ENCODE measurements at places on chromosomes 13 and 19.

DNA sequence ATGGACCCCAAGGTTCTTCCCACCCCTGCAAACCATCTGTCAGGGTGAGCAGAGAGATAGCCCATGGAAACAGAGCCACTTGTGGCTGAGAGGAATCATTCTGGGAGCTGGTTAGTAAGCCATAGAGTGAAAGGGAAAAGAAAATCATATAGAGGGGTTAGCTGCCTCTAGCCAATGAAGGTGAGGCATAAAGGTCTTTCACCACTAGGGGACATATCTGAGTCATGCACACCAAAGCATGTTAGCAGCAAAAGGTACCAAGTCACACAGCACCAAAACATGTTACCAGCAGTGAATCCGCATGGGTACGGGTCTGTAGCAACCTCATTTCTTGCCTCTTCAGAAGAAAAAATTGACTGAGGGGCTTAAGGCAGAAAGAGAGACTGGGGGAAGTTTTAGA, 76.7 kb upstream of the ZNF43 start:
- no peak for DNase-seq

- DNase-seq: peak; percentile 65
Observed at GRCh38 chr19:14073261-14073924, 807 bp downstream of the MISP3 start.

DNA sequence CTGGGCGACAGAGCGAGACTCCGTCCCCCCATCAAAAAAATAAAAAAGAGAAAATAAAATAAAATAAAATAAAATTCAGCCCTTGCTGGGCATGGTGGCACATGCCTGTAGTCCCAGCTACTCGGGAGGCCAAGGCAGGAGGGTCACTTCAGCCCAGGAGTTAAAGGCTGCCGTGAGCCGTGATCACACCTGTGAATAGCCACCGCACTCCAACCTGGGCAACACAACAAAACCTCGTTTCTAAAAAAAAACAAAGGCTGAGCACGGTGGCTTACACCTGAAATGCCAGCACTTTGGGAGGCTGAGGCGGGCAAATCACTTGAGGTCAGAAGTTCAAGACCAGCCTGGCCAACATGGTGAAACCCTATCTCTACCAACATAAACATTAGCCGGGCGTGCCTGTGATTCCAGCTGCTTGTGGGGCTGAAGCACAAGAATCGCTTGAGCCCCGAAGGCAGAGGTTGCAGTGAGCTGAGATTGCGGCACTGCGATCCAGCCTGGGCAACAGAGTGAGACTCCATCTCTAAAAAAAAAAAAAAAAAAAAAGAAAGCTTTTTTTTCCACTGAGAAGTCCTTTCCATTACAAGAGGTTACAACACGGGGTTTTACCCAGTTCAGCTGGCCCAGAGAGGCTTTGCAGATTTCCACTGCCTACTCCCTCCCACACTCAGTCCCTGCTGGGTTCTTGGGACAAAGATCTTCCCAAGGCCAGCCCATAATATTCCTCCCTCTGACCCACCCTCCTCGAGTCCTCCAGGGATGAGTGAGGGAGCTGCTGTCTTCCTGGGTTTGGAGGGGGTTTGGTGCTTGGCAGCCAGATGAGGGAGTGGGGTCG, 6.4 kb downstream of the ANGPTL4 start:
- no peak for DNase-seq

GRCh38 chr19:46191972-46192371, 37.6 kb upstream of the IGFL1 start:
- no peak for DNase-seq

GRCh38 chr13:80359778-80360452, 19.0 kb upstream of the SPRY2 start:
- peak; percentile 48 for DNase-seq

DNA sequence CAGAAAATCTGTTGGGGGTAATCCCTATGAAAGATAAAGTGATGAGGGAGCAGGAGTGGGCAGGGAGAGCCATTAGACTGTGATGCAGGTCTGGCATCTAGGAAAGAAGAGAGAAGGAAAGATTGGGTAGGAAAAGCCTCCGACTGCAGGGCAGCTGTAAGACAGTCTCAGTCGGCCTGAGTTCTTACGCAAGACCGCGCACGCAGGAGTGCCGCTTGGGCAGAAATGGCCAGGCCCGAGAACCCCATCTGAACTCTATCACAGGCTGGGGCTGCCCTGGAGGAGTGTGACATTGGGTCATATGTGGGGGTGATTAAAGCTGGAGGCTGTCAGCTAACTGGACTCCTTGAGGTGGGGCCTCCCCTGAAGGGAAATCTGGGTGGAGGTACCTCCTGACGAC, 13.9 kb upstream of the FBXL3 start:
- no peak for DNase-seq

DNA sequence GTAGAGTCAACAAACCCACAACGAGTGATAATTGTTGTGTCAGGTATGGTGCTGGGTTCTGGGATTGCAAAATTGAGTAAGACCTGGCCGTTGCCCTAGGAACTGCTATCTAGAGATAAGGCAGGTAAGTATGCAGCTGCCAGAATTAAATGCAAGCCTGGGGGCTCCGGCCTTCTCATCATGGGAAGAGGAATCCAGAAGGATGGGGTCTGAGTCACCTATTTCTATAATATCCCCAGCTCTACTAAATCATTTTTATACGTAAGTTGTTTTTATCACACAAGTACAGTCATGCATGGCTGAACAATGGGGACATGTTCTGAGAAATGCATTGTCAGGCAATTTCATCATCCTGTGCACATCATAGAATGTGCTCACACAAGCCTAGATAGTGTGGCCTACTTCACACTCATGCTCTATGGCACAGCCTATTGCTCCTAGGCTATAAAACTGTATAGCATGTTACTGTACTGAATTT, 203.0 kb downstream of the KLF5 start:
- no peak for DNase-seq

DNA sequence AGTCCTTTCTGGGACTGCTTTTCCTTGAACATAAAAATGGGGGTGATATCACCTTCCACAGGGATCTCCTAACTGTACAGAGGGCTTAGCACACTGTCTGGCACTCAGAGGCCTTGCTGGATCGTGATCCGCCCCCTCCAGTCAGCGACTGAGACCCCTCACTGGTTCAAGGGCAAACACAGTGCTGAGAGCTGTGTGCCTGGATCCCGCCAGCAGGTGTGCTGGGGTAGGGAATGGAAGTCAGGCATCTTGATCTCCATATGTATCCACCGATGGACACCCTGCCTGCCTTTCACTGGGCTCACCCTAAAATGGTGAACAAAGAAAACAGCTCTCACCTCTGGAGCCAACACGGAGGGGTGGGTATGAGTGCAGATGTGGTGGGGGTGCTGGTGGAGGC, 64.3 kb downstream of the IRS2 start:
- DNase-seq: no peak

- no peak for DNase-seq
Observed at GRCh38 chr19:18397242-18398202, at the start of gene LRRC25. LRRC25 (minus strand) TSS chr19:18397622; CDS start chr19:18396963, 659 bp downstream.

DNA sequence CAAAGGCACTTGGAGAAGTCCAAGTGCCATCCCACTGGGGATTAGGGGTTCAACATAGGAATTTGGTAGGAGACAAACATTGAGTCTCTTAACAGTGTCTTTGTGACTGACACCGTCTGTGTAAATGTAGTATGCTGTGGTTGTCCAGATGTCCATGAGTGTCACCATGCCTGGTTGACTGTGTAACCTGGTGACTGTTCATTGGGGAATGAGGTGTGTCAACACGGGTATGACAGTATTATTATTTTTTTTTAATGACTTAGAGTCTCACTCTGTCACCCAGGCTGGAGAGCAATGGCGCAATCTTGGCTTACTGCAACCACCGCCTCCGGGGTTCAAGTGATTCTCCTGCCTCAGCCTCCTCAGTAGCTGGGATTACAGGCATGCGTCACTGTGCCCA, 16.2 kb downstream of the PKN1 start:
- no peak for DNase-seq

GRCh38 chr13:99014522-99014921, 36.7 kb upstream of the DOCK9 start:
- DNase-seq: no peak

DNA sequence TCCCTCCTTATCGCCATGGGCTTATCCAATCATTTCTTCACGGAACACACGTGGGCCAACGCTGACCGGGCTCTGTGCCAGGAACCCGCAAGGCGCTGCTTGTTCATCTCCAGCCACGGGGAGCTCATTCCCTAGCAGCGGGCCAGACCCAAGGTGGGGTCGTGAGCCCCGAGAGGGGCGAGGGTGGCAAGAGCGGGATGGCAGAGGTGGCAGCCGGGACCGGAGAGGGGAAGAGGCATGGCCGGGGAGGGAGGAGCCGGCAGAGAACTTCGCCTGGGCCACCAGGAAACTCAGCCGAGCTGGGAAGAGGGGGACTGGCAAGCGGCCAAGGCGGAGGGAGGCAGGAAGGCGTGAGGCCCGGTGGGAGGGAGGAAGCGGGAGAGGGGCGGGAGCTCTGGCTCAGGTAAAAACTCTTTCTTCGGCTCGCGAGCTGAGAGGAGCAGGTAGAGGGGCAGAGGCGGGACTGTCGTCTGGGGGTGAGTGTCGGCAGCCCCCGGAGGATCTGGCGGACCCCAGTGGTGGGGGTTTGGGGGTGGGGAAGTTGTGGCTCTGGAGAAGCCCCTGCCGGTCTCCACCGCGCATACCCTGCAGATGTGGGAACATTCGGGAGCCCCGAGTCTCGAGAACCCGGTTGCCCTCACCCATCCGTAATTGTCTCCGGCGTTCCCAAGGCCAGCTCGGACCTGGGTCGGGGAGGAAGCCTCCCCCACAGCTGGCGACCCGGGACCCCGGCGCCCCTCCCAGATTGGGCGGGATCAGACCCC, at the start of gene B3GNT3:
TSS of gene B3GNT3 (plus strand) at position 408 of the 764 bp plus-strand sequence. CDS start 12,670 bp downstream, outside the sequence.
- no peak for DNase-seq

DNA sequence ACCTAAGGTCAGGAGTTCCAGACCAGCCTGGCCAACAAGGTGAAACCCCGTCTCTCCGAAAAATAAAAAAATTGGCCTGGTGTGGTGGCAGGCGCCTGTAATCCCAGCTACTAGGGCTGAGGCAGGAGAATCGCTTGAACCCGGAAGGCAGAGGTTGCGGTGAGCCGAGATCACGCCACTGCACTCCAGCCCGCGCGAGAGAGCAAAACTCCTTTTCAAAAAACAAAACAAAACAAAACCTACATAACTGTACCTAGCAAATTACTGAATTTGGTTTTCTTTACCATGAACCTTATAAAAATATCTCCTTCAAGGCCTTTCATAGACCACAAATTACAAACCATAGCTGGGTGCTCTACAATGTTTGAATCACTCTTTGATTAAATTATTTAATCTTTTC, 760 bp downstream of the ZNF91 start:
- DNase-seq: peak; percentile 30

DNA sequence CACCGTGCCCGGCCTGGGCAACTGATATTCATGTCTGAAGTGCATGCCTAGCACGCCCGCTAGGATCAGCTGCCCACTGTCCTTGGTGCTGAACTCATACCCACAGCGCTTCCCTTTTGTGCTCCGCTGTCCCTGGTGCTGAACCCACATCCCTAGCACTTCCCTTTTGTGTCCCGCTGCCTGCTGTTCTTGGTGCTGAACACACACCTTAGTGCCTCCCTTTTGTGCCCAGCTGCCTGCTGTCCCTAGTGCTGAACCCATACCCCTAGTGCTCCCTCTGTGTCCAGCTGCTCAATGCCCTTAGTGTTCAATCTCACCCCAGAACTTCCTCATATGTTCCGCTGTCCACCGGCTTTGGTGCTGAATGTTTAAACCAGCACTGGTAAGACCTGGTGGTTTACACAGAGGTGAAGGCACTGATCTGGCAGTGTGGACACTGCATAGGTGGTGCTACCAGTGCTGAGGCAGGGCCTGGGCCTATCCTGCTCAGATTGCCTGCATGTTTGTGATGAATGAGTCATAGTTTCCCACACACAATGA, 26.3 kb upstream of the SIGLEC11 start:
- peak; percentile 94 for DNase-seq

- no peak for DNase-seq
Observed at GRCh38 chr13:94987869-94988268, 275.5 kb upstream of the SOX21 start.

DNA sequence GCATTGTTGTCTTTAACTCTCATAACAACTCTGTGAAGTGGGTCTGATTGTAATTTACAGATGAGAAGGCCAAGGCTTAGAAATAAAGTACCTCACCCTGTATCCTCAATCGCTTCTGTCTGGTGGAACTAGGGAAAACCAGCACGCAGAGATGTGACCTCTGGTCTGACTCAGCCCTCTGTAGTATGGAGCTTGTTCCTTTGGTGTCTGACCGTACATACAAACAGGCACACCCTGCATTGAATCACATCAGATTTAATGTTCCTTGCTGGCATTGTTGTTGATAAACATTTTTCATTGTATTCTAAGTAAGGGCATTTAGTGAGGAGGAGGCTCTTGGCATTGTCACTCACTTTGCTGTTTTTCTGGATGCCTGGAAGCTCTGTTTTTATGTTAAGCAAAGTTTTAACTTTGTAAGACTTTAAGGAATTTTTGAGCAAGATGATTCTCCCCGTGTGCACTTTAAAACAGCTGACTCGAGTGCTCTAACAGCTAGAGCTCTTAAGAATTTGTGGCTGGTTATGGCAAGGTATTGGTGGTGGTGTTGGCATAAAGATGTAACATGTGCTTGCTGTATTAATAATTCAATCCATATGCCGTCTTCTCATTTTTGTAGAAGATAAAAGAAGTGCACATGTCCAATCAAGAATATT, 89.0 kb upstream of the SPATA13 start:
- peak; percentile 57 for DNase-seq

- DNase-seq: no peak
Observed at GRCh38 chr19:369256-369655, 24.7 kb upstream of the MIER2 start.

GRCh38 chr13:78867655-78868054, 208.7 kb upstream of the OBI1 start:
- DNase-seq: no peak

GRCh38 chr13:25032160-25032559, 63.8 kb upstream of the PABPC3 start:
- no peak for DNase-seq

DNA sequence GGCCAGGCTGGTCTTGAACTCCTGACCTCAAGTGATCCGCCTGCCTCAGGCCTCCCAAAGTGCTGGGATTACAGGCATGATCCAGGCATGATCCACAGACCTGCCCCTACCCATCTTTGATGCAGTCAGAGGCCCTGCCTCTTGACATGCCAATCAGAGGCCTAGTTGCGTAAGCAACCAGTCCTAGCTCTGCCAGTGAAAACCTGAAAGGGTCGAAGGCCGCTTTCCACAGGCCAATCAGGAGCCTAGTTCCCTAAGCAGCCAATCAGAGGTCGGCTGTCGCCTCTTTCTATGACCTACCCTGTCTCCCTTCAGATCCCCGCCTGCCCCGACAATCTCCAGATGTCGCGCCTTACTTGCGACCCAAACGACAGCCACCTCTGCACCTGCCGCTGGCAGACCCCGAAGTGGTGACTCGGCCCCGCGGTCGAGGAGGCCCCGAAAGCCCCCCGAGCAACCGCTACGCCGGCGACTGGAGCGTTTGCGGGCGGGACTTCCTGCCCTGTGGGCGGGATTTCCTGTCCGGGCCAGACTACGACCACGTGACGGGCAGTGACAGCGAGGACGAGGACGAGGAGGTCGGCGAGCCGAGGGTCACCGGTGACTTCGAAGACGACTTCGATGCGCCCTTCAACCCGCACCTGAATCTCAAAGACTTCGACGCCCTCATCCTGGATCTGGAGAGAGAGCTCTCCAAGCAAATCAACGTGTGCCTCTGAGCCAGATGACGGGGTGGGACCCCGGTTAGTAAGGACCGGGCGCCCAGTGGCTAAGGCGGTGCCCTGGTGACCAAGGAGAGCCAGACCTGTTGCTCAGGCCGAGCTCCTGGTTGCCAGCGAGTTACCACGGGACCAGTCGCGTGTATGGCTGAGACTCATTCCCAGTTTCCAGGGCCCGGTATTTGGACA, 6.3 kb downstream of the SYDE1 start:
- no peak for DNase-seq

- no peak for DNase-seq
Observed at GRCh38 chr13:20416223-20416745, 109.4 kb downstream of the CRYL1 start.

- no peak for DNase-seq
Observed at GRCh38 chr13:39034085-39034484, 3.8 kb downstream of the PROSER1 start.

All from myocyte (in vitro differentiated cells).